ENCODE measurements at places on chromosomes 6 and 20.

DNA sequence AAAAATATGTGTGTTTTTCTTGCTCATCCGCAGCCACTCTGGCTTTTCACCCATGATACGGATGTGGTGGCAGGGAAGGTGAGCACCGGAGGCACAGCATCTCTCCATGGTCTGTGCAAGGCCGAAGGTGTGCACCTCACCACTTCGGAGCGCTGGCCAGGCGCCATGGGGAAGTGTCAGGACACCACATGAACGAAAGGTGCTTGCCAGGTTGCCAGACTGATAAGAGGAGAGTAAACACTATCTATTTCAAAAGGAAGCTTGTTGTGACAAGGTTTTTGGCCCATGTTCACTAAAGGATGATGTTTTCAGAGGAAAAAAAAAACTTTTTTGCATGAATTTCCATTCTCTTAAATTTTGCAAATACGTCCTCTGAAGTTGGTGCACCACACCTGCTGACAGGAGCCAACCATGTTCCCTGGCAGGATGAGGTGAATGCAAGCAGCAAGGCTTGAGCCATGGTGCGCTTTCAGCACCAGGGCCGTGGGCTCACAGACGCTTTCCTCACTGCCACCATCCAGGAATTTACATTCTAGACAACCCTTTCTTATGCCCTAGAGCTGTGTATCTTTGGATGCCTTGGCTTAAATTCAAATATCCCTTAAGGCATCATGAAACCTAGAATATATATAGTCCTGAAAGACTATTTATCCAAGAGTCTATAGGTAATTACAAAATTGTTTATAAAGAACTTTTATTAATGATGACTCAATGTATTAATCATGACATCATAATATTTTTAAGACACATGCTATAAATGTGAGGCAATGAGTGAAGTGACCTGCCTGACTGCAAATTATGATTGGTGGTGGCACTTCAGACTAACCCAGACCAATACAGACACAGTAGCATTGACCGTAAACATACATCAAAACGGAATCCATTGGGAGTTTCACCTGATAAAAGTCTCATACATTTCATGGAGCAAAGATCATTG lies 234.5 kb downstream of the TFAP2A start:
- DNase-seq, result no peak

DNA sequence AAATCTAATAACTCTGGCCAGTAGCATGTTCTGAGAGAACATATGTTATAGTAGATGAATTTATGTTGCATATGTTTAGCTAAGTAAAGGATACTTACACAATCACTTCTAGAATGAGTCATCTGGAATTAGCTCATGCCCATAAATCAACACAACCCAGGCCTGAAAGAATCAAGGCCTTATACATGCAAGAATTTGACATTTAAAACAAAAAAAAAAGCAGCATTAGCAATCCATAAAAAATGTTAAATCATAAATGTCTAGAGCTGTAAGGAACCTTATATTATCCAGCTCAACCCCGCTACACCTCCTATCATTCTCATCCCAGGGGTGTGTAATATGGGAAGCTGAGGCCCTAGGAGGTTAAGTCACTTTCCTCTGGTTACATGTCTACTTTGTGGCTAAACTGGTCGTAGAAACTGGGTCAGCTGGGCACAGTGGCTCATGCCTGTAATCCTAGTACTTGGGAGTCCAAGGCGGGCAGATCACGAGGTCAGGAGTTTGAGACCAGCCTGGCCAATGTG lies 105.2 kb upstream of the CARMIL1 start:
- no peak for DNase-seq

DNA sequence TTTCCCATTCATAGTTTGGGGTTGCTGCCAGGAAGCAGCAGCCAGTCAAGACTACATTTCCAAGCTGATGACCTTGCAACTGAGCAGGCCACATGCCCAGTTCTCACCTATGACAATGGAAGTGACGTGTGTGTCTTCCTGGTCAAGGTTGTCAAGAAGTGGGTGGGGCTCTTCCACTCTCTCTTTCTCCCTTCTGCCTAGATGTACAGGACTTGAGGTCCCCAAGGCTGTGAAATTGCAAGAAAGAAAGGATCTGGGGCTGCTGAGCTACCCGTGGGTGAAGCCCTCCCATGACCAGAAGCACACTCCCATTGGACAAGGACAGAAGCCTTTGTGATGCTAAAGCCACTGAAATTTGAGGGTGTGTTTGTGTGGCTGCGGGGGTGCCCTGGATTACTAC lies 175.1 kb downstream of the LINC00237 start:
- no peak for DNase-seq

- no peak for DNase-seq
Observed at GRCh38 chr20:35283441-35284266, 918 bp downstream of the EIF6 start.

DNA sequence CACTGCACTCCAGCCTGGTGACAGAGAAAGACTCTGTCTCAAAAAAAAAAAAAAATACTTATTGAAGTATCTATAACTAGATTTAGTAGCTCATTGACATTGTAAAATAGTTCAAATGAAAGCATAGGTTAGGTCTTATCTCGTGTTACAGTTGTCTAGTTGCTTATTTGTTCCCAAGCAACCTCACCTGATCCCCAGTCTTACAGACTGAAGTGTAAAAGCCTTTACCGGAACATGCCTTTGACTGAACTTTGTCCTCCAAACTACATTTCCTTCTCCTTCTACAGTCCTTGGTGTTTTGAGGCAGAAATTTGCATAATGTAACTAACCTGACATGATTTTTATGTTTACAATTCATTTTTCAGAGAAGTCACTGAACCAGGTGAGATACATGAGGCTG lies 61.0 kb downstream of the PKIB start:
- DNase-seq, result no peak

- DNase-seq, result no peak
Observed at GRCh38 chr6:134145786-134146185, 93.4 kb upstream of the SLC2A12 start.

Measured in CD4-positive, alpha-beta T cell treated with Interleukin-21 for 1 hour (primary cell).